Activated CD4-positive, alpha-beta memory T cell treated with anti-CD3 and anti-CD28 coated beads for 36 hours (primary cell): ENCODE measurements at places on chromosomes 13 and 19.

GRCh38 chr13:73683746-73684145, 450.5 kb downstream of the KLF12 start:
- no peak for DNase-seq

- DNase-seq: no peak
These were observed 105.2 kb upstream of the SOX1 start for GRCh38 chr13:111961651-111962192.

- no peak for DNase-seq
These were observed 191.6 kb downstream of the UQCRFS1 start for GRCh38 chr19:29021232-29021916.

GRCh38 chr19:15038294-15038693, 11.0 kb upstream of the CASP14 start:
- no peak for DNase-seq

DNA sequence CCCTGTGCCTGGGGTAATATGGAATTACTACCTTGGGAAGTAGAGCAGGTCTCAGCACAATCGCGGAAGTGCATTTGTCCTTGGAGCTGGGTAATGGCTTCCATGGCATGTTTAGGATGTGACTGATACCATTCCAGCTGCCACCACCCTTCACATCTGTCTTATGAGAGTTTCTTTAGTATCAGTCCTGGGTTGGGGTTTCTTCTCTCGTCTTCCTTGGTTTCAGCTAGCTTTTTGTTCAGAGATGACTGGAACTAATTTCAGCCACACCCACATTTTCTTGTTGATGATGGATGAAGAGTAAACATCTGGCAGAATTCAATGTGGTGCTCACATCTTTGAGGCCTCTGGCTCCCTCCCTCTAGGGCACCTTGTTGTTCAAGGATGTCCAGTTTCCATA, 212.9 kb upstream of the SOX21 start:
- DNase-seq: no peak

- no peak for DNase-seq
These were observed 18.0 kb upstream of the IZUMO2 start for GRCh38 chr19:50181121-50181520.

GRCh38 chr13:103236213-103236612, 170.0 kb upstream of the SLC10A2 start:
- no peak for DNase-seq

GRCh38 chr13:86425170-86425815, 626.1 kb upstream of the SLITRK6 start:
- DNase-seq: no peak

GRCh38 chr13:77310579-77311279, 16.2 kb downstream of the MYCBP2 start:
- no peak for DNase-seq

- DNase-seq: no peak
These were observed 21.6 kb upstream of the ANKRD10 start for GRCh38 chr13:110936519-110936918.

- DNase-seq: no peak
These were observed 2.6 kb downstream of the ZSWIM4 start for GRCh38 chr19:13797870-13798269.

GRCh38 chr19:850221-850978, 1.7 kb upstream of the ELANE start:
- DNase-seq: no peak

DNA sequence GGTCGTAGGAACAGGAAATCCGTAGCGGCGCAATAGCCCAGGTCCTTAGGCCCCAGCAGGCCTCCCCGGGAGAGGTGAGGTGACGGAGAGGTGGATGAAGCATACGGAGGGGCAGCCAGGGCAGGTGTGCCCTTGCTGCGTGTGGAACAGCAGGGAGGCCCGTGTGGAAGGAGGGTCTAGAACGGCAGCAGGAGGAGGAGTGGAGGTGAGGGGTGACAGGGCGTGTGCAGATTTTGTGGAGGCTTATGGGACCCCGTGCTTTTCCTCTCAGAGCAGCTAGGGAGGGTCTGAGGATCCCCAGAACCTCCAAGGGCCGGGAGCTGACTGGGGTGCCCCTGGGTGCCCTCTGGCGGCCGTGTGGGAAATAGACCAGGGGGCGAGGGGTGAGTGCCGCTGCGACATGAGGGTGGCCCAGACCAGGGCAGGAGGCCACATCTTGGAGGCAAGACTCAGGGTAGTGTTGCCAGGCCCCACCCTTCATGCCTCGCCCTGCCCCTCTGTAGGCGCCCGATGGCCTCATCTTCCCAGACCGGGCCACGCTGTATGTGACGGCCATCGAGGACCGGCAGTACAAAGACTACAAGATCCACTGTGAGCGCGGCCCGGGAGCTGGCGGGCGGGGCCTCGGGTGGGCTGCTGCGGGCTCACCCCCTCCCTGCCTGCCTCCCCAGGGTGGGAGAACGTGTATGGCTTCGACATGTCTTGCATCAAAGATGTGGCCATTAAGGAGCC, 5.0 kb upstream of the ADM5 start:
- peak; percentile 39 for DNase-seq

GRCh38 chr13:41780715-41781706, 179.9 kb downstream of the VWA8 start:
- DNase-seq: no peak

- no peak for DNase-seq
These were observed 133.6 kb downstream of the COL4A1 start for GRCh38 chr13:110173247-110173818.
